Right lobe of liver (tissue), 6 donors: ENCODE measurements at places on chromosomes 12 and 14. TPM values are rescaled to one million over a fixed set of nuclear protein-coding genes. Genes with fewer than 3 reads are reported as not detected.
A peak's percentile ranks its signal among the peaks of the same experiment; 100 is the strongest.

Gene RAD9B
- 0.51 TPM for total RNA-seq

Gene TRHDE
- 4.3 TPM for total RNA-seq

Gene SLCO1C1
- not detected for total RNA-seq

Gene RD3L
- 0.25 TPM for total RNA-seq

Gene PLD4
- total RNA-seq, result 0.49 TPM

DNA sequence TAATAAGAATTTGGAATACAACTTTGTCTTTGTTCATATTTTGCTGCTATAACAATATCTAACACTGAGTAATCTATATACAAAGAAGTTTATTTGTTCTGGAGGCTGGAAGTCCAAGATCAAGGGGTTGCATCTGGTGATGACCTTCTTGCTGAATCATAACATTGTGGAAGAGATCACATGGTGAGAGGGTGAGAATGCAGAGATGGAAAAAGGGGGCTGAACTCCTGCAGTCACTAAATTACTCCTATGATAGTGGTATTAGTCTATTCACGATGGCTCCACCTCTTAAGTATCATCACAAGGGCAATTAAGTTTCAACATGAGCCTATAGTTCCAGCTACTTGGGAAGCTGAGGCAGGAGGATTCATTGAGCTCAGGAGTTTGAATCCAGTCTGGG, 4.5 kb upstream of the AKAP6 start:
- no peaks in the 10 kb centered on the region for H3K27me3 ChIP-seq
- H3K36me3 ChIP-seq, result no peaks in the 10 kb centered on the region
- no peak overlapping the region for H3K27ac ChIP-seq
- no peak overlapping the region for H3K4me3 ChIP-seq

DNA sequence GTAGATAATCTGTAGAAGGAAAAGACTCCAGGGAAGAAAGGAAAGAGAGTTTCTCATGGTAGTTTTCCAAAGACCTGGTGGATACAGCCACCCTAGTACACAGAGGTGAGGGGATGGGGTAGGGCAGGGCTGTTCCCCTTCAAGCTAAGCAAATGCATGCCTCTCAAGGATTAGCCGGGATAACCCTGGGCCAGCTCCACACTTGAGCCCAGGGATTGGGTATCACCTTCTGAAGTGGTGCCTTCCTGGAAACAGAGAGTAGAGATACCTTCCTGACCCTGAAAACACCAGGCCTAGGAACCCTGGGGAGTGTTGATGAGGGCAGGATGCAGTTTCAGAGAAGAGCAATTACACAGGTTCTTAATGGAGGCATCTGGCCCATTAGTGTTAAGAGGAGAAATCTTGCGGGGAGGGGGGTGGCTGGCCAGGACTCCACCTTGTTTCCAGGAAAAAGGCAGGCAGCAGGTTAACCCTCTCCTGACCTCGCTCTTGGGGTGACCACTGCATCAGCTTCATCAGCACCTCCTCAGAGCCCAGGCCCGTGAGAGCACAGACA, 106.9 kb upstream of the TMEM233 start:
- H3K4me3 ChIP-seq, result no peak overlapping the region
- DNase-seq, result no peak
- no peaks in the 10 kb centered on the region for H3K27me3 ChIP-seq
- H3K4me1 ChIP-seq, result no peaks in the 10 kb centered on the region
- H3K27ac ChIP-seq, result no peak overlapping the region
- H3K36me3 ChIP-seq, result no peaks in the 10 kb centered on the region

- no peak for DNase-seq
- H3K4me3 ChIP-seq, result no peak overlapping the region
- H3K36me3 ChIP-seq, result no peaks in the 10 kb centered on the region
- H3K27me3 ChIP-seq, result no peaks in the 10 kb centered on the region
- H3K4me1 ChIP-seq, result no peaks in the 10 kb centered on the region
These were observed 100.8 kb downstream of the GAS2L3 start for GRCh38 chr12:100674036-100674888.

GRCh38 chr12:132108211-132108832, 35.8 kb downstream of the DDX51 start:
- no peak for DNase-seq
- peaks cover 11% of the 10 kb centered on the region for H3K36me3 ChIP-seq
- H3K27me3 ChIP-seq, result no peaks in the 10 kb centered on the region
- H3K27ac ChIP-seq, result no peak overlapping the region

DNA sequence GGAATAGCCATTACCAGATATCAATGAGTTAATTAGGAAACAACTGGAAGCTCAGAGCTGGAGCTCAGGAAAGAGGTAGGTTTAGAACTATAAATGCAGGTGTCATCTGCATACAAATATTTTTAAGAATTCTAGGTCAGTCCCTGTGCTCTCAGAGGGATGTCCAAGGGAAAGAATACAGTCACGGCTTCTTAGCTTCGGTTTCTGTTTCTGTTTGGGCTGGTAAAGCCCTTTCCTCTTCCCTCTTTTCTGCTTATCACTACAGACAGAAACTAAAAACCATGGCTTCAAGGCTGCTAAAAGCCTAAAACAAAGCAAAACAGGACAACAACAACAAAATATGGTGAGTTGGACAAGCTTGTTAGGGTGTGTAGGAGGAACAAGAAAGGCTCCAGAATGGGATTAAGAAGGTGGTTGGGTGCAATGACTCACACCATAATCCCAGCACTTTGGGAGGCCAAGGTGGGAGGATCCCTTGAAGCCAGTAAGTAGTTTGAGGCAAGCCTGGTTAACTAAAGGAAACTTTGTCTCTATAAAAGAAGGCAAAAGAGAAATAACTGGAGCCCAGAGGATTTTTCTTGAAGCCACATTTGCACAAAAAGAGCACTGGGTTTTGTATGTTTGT, 113.0 kb downstream of the SEC23A start:
- no peaks in the 10 kb centered on the region for H3K4me1 ChIP-seq
- no peak overlapping the region for H3K27ac ChIP-seq
- no peaks in the 10 kb centered on the region for H3K27me3 ChIP-seq
- DNase-seq, result no peak
- no peak overlapping the region for H3K4me3 ChIP-seq

GRCh38 chr12:29241821-29242591, 92.9 kb downstream of the FAR2 start:
- H3K4me1 ChIP-seq, result peaks cover 21% of the 10 kb centered on the region
- H3K27me3 ChIP-seq, result no peaks in the 10 kb centered on the region
- DNase-seq, result no peak
- H3K36me3 ChIP-seq, result no peaks in the 10 kb centered on the region
- peak overlapping the region; percentile 34 for H3K27ac ChIP-seq
- no peak overlapping the region for H3K4me3 ChIP-seq

DNA sequence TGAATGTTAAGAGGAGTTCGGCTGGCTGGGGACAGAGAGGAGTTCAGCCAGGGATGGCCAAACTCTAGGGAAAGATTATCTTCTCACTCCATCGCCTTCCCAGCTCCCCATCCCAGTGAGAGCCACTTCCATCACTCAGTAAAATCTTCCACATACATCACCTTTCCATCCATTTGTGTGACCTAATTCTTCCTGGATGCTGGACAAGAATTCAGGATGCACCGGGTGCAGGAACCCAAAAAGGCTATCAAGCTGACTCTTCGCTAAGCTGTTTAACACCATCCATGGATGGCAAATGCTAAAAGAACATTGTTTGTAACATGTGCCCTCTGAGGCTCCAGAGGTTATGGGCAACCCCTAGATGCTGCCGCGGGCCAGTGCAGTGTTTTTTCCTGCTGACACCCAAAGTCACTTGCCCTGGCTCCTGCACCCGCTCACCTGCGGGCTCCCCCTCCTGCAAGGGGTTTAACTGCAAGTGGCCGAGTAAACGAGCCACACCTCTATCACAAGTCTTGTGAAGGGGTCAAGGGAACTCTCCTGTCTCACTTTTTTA, 216.0 kb upstream of the NPAS3 start:
- no peaks in the 10 kb centered on the region for H3K4me1 ChIP-seq
- H3K4me3 ChIP-seq, result no peak overlapping the region
- no peak for DNase-seq
- no peak overlapping the region for H3K27ac ChIP-seq
- no peaks in the 10 kb centered on the region for H3K36me3 ChIP-seq

DNA sequence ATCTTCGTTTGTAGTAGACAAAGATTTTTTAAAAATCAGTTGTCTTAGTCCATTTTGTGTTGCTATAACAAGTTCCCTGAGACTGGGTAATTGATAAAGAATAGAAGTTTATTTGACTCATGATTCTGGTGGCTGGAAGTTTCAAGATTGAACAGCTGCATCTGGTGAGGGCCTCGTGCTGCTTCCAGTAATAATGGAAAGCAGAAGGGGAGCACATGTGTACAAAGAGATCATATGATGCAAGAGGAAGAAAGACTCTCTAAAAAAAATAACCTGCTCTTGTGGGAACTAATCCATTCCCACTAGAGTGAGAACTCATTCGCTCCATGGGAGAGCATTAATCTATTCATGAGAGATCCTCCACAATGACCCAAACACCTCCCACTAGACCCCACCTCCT, 24.8 kb downstream of the MUCL1 start:
- no peaks in the 10 kb centered on the region for H3K36me3 ChIP-seq
- no peaks in the 10 kb centered on the region for H3K27me3 ChIP-seq
- H3K4me3 ChIP-seq, result no peak overlapping the region

- no peaks in the 10 kb centered on the region for H3K36me3 ChIP-seq
- H3K4me3 ChIP-seq, result no peak overlapping the region
- H3K27me3 ChIP-seq, result no peaks in the 10 kb centered on the region
- H3K27ac ChIP-seq, result no peak overlapping the region
- no peak for DNase-seq
These were observed 14.3 kb downstream of the RERG start for GRCh38 chr12:15206831-15207389.

DNA sequence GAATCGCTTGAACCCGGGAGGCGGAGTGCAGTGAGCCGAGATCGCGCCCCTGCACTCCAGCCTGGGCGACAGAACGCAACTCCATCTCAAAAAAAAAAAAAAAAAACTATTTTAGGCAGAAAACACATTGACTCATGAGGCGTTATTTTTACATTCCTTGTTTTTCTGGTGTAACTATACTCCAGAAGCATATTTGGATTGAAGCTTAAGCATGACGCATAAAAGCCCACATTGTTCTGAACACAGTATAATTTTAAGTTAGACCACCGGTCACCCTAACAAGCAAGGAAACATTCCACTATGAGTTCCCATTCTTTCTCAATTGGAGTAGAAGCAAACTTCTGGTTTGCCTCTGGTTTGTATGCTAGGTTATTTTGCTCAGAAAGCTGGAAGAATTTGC, 173.0 kb downstream of the MYRFL start:
- no peak for DNase-seq
- no peaks in the 10 kb centered on the region for H3K4me1 ChIP-seq
- no peaks in the 10 kb centered on the region for H3K36me3 ChIP-seq
- no peak overlapping the region for H3K4me3 ChIP-seq

- H3K4me3 ChIP-seq, result no peak overlapping the region
- peaks cover 12% of the 10 kb centered on the region for H3K36me3 ChIP-seq
- no peak for DNase-seq
- H3K4me1 ChIP-seq, result no peaks in the 10 kb centered on the region
These were observed 31.5 kb downstream of the COA8 start for GRCh38 chr14:103594265-103594664.

GRCh38 chr12:87813476-87814234, 215.5 kb downstream of the C12orf50 start:
- H3K4me3 ChIP-seq, result no peak overlapping the region
- no peaks in the 10 kb centered on the region for H3K27me3 ChIP-seq

DNA sequence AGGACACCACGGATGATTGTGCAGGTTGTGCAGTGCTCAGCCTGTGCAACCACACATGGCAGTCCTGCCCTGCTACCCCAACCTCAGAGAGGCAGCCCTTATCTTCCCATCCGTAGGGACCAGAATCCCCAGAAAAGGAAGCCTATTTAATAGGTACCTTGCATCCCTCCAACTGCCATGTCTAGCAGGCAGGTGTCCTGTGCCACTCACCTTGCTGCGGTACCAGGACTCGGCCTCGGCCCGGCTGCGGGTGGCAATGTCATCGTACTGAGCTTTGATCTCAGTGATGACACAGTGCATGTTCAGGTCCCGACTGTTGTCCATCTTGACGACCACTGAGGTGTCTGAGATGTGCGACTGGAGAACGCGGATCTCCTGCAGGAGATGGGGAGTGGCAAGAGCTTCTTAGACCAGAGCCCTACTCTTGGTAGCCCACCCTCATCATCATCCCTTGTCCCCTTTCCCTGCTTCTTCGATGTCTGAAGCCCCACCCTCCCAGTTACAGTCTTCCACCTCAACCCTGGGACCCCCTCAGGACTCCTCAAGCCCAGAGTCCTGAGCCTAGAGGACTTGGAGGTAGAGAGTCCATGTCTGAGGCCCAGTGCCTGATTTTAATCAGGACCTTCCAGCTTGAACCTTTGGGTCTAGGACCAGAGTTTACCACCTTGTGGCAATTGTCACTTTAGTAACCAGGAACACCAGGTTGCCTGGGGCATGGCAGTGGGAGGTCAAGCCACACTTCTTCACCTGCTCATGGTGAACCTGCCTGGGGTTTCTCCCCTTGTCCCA, 20.5 kb downstream of the KRT7 start:
- no peak overlapping the region for H3K27ac ChIP-seq
- no peaks in the 10 kb centered on the region for H3K4me1 ChIP-seq
- H3K4me3 ChIP-seq, result no peak overlapping the region
- H3K36me3 ChIP-seq, result no peaks in the 10 kb centered on the region
- peaks cover 3% of the 10 kb centered on the region for H3K27me3 ChIP-seq

DNA sequence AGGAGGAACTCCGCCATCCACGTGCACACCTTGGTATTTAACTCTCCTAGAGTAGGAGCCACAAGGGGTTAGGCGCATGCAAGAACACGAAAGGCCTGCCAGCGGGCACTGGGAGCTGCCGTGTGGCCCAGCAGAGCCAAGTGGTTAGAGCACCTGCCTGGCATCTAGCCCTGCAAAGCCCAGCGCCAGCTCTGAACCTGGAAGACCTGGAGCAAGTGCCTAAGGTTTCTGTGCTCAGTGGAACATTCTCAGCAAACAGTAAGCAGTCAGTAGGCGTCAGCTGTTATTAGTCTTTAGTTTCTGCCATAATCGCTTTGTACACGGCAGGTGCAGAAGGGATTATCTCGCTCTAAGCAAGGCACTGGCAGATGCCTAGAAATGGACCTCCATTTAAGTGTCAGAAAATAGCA, 55.4 kb downstream of the SETD3 start:
- no peaks in the 10 kb centered on the region for H3K4me1 ChIP-seq
- no peaks in the 10 kb centered on the region for H3K36me3 ChIP-seq
- no peak for DNase-seq

DNA sequence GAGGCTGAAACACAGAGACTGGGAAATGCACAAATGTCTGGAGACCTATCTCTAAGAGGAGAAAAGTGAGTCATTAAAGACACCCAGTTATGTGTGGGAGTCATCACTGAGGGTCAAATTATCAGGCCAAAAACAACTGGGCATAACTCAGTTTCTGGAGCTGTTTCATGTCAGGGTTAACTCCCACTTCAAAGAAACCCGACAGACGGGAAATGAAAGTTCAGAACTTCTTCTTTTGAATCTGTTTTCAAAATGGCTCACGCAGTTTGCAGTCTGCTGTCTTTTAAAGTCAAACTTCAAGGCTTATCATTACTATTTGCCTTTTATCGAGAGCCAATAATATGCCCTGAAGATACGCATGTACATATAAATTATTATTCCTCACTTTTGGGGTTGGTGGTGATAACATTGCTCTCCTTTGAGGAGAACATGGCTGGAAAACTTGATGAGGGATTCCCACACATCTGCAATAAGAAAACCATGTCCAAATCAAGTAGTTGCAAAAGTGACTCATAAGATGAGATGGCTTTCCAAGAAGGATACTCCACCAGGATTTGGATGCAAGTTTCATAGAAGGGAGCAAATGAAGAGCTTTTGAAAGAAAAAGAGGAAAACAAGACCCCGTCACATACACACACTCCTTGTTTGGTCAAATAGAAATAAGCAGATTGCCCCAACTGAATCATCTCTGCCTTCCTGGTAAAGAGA, 341.4 kb downstream of the ADAMTS20 start:
- H3K27me3 ChIP-seq, result no peaks in the 10 kb centered on the region
- no peaks in the 10 kb centered on the region for H3K36me3 ChIP-seq
- H3K27ac ChIP-seq, result no peak overlapping the region
- no peak for DNase-seq
